Activated CD4-positive, alpha-beta T cell treated with anti-CD3 and anti-CD28 coated beads, Interleukin-2, Interleukin-4, amounts not matched to agents 100 ng/mL and 50 ng/mL, durations not matched to agents 16 hours and 8 hours (primary cell): ENCODE measurements at places on chromosomes 13 and 19.

DNA sequence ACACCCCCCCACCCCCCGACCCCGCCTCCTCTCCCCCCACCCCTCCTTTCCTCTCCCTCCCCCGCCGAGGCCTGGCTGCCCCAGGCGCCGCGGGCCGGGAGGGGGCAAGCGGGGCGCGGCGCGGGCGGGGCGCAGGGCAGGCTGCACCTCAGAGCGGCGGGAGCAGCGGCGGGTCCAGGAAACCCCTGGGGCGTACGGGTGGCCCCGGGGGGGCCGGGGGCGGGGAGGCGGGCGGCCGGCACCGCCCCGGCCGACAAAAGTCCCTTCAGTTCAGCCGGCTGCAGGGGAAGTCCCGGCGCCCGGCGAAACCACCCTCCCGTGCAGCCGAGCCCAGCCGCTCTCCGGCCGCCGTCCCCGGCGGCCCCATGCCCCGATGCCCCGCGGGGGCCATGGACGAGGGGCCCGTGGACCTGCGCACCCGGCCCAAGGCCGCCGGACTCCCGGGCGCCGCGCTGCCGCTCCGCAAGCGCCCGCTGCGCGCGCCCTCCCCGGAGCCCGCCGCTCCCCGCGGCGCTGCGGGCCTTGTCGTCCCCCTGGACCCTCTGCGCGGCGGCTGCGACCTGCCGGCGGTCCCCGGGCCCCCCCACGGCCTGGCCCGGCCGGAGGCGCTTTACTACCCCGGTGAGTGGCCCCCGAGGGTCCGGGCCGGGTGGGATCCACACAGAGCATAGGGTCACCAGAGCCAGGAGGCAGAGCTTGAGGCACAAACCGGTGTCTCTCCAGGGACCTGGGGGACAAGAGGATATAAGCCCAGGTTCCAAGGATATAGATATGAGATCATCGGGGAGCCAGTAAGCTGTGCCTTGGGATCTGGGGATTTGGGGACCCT is at the start of gene BCL3:
BCL3 (plus strand) TSS at position 283 of the 829 bp plus-strand sequence; CDS start at position 366, 83 bp downstream.
- DNase-seq, result peak; percentile 73

- DNase-seq, result no peak
These were observed 88.0 kb downstream of the STARD13 start for GRCh38 chr13:33197541-33197971.

DNA sequence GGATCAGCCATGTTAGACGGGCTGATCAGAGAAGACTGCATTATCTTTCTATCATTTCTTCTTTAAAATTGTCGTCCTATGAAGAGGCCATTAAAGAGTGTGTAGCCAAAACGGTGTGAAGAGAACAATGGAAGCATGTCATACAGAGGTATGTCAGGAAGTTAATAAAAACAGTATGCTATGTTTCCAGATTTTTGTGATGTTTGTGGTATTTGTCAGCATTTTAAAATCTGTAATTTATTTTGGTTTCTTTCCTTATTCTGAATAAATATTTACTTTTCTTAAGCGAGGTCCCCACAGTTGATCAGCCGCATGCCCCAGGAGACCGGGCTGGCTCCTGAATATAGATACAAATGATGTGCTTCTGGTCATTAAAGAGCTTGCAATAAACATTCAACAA is 142.9 kb upstream of the SERP2 start:
- DNase-seq, result no peak

- no peak for DNase-seq
These were observed 20.5 kb downstream of the EDNRB start for GRCh38 chr13:77898097-77898496.

DNA sequence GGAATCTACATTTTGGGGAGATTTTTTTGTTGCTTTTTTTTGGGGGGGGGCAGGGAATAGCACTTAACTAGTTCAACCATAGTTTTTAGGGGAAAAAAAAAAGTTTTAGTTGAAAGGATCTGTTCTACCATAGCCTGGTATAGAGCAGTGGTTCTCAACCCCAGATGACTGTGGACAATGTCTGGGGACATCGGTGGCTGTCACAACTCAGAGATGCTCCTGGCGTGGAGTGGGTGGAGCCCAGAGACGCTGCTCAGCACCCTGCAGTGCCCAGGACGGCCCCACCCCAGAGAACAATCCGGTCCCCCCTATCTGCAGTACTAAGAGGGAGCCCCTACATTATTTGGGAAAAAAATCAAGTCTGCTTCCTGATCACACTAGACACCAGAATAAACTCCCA is 8.3 kb downstream of the GNG7 start:
- DNase-seq, result no peak

DNA sequence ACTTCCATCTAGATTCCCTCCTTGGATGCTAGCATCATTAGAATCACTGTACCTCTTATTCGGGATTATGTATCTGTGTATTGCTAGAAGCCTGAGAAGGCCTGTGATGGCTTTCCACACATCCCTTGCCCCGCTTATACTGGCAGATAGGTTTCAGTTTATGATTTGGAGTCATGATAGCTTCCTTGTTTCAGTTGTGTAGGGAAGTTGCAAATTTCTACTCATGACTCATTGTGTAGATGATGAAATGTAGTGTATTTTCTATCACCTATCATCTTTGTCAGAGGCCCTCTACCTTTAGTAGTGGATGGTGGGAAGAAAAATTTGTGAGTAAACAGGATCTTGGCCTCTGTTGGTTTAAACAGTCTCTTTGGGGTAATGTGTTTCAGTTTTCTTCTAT is 165.2 kb downstream of the GGACT start:
- no peak for DNase-seq

DNA sequence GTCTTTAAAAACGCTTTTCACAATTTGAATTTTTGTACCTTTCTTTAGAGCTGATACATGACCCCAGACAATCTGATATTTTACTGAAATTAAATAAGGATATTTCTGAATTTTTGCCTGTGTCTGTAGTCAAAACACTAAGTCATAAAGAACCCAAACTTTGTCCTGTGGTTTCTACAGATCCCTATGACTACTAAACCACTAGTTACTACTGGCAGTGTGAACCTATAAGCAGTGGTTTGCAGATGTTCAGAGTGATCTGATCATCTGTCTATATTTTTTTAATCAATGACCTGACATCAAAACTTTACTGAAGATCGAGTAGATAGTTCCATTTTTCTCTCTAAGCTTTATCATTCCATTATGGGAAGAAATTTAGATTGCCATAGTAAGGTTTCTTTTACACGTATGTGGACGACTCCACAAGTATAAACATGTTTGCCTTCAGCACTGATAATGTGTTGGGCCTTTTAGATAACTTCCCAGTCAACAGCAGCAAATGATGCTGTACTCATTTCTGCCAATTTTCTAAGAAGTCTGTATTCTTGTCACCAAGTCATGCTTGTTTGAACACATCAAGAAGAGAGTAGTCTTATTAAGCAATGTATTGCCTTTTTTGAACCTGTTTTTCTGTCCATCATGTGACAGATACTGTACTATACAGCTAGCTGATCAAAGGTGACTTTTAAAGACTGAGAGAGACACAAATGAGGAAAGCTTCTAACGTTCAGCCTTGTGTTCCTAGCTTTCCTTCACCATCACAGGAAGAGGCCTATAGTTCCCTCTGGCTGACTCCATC is 21.8 kb downstream of the POLR1D start:
- no peak for DNase-seq

- DNase-seq, result no peak
These were observed 77.8 kb downstream of the TUBGCP3 start for GRCh38 chr13:112510002-112510780.

GRCh38 chr13:70874636-70875035 is 766.4 kb upstream of the KLHL1 start:
- DNase-seq, result no peak

DNA sequence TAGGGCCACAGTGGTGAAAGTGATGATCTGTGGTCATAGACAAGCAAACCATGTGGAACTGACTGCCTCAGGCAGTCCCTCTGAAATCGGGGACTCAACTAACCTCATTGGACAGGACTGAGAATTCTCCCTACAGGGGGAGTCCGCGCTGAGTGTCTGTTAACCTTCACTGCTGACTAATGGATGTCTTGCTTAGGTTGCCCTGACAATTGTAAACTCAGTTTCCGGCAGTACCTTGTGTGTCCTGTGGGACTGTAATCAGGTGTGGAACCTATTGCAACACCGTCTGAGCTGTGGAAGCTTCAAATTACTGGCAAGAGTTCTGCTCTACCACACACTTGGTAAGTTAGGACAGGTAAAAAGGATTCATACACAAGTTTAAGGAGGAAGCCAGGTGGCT is 21.8 kb downstream of the ZNF77 start:
- DNase-seq, result no peak

DNA sequence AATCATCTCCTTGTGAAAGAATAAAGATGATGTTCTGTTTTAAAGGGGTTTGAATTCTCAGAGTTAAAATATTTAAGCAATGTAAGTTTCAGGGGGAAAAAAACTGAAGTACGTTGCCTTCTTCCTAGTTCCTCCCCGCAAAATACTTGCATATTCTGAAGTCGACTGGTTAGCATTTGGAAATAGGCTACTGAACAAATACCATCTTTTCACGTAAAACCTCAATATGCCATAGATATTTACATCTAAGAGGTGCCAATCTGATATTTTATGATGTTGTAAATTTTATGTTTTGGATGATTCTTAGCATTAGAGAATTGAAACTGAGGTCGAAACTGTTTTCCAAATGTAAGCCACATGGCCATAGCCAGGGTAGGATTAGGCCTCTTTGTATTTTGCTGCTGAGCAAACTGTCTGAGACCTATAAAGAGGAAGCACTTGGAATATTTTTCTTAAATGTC is 138.3 kb downstream of the FLT1 start:
- DNase-seq, result no peak

DNA sequence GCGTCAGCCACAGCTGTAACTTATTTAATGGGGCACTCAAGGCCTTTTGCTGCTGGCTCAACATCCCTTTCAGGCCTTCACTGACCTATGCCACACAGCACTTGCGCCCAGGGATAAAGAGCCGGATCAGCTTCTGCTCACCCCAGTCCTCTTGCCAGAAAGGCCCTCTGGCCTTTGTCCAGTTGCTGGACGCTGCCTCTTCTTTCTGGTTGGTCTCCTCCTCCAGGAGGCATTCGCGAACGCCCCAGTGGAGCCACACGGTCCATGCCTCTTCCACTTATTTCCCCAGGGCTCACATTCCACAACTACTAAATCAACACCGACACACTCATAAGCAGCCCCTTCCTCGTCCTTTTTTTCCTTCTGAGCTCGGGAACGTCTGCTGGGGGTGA is 3.7 kb upstream of the ZNF329 start:
- no peak for DNase-seq

- DNase-seq, result no peak
These were observed 157.5 kb downstream of the PCDH20 start for GRCh38 chr13:61258185-61258584.

DNA sequence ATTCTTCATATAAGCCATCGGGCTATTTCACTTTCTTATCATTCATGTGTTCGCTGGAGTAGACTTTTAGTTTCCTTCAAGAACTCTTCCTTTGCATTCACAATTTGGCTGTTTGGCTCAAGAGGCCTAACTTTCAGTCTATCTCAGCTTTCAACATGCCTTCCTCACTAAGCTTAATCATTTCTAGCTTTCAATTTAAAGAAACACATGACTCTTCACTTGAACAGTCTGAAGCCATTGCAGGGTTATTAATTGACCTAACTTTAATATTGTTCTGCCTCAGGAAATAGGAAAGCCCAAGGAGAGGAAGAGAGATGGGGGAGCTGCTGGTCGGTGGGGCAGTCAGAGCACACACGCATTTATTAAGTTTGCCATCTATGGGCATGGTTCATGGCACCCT is 158.1 kb downstream of the SUCLA2 start:
- DNase-seq, result no peak

GRCh38 chr13:75762076-75762937 is 126.2 kb downstream of the LMO7 start:
- DNase-seq, result peak; percentile 71

GRCh38 chr13:50915565-50915964 is 6.0 kb downstream of the RNASEH2B start:
- DNase-seq, result peak; percentile 38
